ENCODE measurements at places on chromosomes 5 and 9. TPM values are rescaled to one million over a fixed set of nuclear protein-coding genes. Genes with fewer than 3 reads are reported as not detected.

Gene TBC1D13
- polyA plus RNA-seq: 20.2 TPM

Gene DUSP1
- 102 TPM for polyA plus RNA-seq

Gene SLC45A2
- not detected for polyA plus RNA-seq

Gene COL15A1
- not detected for polyA plus RNA-seq

Gene SLC1A3
- not detected for polyA plus RNA-seq

Gene PCDHA1
- polyA plus RNA-seq: not detected

Gene ZSWIM6
- 0.14 TPM for polyA plus RNA-seq

Gene NOXA1
- polyA plus RNA-seq: 0.75 TPM

All from naive thymus-derived CD8-positive, alpha-beta T cell (primary cell).